ENCODE measurements at places on chromosomes 5 and 9. TPM values are rescaled to one million over a fixed set of nuclear protein-coding genes. Genes with fewer than 3 reads are reported as not detected.

DNA sequence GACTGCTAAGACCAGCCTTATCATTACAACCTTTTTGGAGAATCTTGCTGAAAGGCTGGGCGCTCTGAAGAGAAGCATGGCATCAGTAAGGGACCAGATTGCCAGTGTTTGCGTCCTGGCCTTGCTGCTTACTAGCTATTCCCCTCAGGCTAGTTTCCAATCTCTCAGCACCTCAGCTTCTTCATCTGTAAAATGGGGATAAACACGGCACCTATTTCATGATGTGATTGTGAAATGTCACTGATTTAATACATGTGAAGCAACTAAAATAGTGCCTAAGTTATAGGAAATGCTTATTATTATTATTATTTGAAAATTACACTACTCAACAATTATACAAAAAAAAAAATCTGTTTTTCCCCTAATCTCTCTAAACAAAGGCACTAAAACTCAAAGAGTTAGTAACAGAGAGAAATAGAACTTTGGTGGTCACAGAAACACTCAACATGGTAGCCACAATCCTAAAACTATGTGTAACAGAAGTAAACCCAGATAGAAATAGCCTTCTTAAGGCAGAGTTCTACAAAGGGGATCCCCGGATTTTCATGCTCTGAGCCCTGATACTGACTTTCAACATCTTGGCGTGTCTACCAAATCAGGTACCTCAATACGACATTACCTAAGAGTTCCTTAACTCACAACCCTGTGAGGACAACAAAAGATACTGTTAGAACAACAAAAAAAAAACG, 62.0 kb downstream of the ENC1 start:
- peak overlapping the region; percentile 38 for H3K4me3 ChIP-seq
- H3K36me3 ChIP-seq, result no peaks in the 10 kb centered on the region
- H3K27me3 ChIP-seq, result peaks cover 18% of the 10 kb centered on the region
- peak overlapping the region; percentile 31 for H3K27ac ChIP-seq
- H3K4me1 ChIP-seq, result peaks cover 47% of the 10 kb centered on the region

DNA sequence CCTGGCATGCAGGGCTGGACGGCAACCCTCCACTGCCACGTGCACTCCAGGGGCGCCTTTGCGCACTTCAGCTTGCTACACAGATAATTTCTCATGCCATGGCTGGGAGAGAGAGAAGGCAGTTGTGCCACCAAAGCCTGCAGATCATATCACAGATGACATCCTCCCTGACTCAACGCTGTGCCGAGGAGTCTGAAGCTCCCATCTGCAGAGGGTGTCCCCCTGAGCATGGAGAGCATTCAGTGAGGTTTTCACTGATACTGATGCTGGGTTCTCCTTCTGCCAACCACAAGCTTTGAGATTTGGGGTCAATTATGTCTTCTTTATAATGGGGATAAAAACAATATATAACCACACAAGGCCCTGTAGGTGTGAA, 607.4 kb upstream of the ADAMTS16 start:
- no peak overlapping the region for H3K4me3 ChIP-seq
- no peak overlapping the region for H3K27ac ChIP-seq
- H3K27me3 ChIP-seq, result no peaks in the 10 kb centered on the region
- H3K36me3 ChIP-seq, result no peaks in the 10 kb centered on the region
- no peaks in the 10 kb centered on the region for H3K4me1 ChIP-seq

DNA sequence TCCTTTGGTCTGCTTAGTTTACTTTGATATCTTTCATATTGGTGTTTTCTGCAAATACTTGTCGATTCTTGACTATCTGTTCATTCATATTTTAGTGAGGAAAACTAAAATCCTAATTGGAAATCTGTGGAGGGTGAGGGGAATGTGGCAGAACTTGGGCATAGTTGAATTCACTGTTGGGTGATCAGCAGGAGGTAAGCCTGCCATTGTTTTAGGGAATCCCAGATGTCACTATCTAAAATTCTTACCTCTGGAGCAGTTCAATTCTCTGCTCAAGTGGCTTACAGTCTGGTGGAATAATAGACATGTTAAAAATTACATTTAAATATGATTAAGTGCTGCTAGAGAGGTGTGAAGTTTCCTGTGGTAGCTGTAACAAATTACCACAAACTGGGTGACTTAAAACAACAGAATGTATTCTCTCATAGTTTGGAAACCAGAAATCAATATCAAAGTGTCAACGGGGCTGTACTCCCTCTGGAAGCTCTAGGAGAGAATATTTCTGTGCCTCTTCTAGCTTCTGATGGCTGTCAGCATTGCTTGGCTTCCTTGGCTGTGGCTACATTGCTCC, 90.3 kb upstream of the GCNT4 start:
- H3K4me1 ChIP-seq, result no peaks in the 10 kb centered on the region
- H3K27me3 ChIP-seq, result no peaks in the 10 kb centered on the region
- no peaks in the 10 kb centered on the region for H3K36me3 ChIP-seq
- no peak overlapping the region for H3K4me3 ChIP-seq
- DNase-seq, result no peak
- no peak overlapping the region for H3K27ac ChIP-seq

Gene TPPP
- total RNA-seq, result 0.15 TPM

DNA sequence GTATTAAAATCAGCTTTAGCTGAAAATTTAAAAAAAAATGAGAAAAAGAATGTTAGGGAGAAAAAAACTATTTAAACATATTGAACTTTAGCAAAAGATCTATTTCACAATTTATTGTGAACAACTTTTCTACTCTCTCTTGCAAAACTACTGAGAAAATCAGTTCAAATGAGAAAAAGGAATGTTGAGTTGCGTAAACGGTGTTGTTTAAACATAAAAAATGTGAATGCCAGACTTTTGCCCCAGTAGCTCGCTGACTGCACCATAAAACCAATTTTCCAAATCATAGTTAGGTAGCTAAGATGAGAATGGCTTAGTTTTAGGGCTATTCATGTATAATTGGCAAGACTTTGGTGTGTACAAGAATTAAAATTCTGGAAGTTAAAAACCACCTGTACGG, 13.4 kb upstream of the RAD23B start:
- DNase-seq, result no peak
- H3K36me3 ChIP-seq, result no peaks in the 10 kb centered on the region
- peaks cover 2% of the 10 kb centered on the region for H3K4me1 ChIP-seq
- H3K27ac ChIP-seq, result no peak overlapping the region
- H3K4me3 ChIP-seq, result no peak overlapping the region

Gene KLF4
- total RNA-seq, result 0.35 TPM

GRCh38 chr9:126014726-126015125, 267.6 kb downstream of the PBX3 start:
- H3K27ac ChIP-seq, result no peak overlapping the region
- no peak for DNase-seq

DNA sequence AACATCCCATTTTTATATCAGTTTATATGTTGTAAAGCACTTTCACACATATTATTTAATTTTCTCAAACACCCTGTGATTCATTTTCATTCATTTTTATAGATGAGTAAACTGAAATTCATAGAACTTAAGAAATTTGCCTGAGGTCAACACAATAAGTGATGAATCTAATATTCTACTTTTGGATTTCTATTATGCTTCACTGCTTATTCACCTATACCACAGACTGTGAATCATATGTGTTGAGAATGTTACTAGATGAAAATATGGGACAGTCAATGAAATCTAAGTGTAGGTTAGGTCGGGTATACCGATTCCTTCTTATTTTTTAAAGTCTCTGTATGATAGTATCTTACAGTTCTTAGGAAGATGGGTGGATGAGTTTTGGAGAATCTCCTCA, 24.8 kb downstream of the CDC37L1 start:
- H3K4me3 ChIP-seq, result no peak overlapping the region
- H3K27me3 ChIP-seq, result no peaks in the 10 kb centered on the region
- no peak overlapping the region for H3K27ac ChIP-seq

- H3K36me3 ChIP-seq, result peaks cover 2% of the 10 kb centered on the region
- H3K4me1 ChIP-seq, result peaks cover 5% of the 10 kb centered on the region
- DNase-seq, result no peak
Observed at GRCh38 chr5:171306781-171307591, 2.1 kb upstream of the TLX3 start.

GRCh38 chr5:76688212-76688611, 27.7 kb upstream of the F2R start:
- no peaks in the 10 kb centered on the region for H3K27me3 ChIP-seq
- H3K4me3 ChIP-seq, result no peak overlapping the region
- H3K36me3 ChIP-seq, result peaks cover 83% of the 10 kb centered on the region
- H3K27ac ChIP-seq, result no peak overlapping the region

- H3K4me3 ChIP-seq, result no peak overlapping the region
- no peak for DNase-seq
- no peaks in the 10 kb centered on the region for H3K36me3 ChIP-seq
- no peaks in the 10 kb centered on the region for H3K4me1 ChIP-seq
- H3K27me3 ChIP-seq, result peaks cover 5% of the 10 kb centered on the region
- H3K27ac ChIP-seq, result no peak overlapping the region
Observed at GRCh38 chr5:132354381-132355139, 14.9 kb upstream of the SLC22A5 start.

DNA sequence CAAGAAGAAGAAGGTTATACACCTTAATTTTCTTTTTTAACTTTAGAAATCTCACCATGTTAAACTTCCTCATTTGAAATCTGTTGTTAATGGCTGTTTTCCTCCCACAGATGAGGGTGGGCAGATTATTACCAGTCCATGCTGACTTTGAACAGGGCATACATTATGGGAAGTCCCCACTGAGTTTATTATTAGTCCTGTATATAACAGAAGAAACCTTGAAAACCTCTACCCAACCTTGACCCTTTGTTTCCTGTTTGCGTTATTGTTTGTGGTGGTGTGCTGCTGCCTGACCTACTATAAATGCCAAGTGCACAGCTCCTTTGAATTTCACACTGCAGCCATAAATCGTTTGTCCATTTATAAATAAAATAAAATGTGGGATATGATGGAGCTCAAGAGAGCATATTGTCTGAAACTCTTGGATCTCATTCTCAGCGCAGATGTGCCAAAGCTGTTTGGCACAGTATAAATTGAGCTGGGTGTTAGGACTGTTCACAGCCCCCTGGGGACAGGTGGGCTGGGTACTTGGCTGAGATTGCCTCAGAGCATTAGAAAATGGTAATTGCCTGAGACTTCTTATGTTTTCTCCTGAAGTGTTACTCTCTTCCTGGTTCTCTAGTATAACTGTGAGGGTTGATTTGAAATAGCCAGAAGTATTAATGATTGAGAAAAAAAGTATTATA, 139.6 kb downstream of the SPATA31D1 start:
- H3K27ac ChIP-seq, result no peak overlapping the region
- no peaks in the 10 kb centered on the region for H3K4me1 ChIP-seq
- H3K36me3 ChIP-seq, result no peaks in the 10 kb centered on the region
- H3K4me3 ChIP-seq, result no peak overlapping the region
- DNase-seq, result no peak

GRCh38 chr5:123429221-123429954, 6.2 kb upstream of the CEP120 start:
- no peaks in the 10 kb centered on the region for H3K36me3 ChIP-seq
- H3K27ac ChIP-seq, result no peak overlapping the region
- H3K4me3 ChIP-seq, result no peak overlapping the region
- H3K27me3 ChIP-seq, result peaks cover 2% of the 10 kb centered on the region

GRCh38 chr9:69171049-69171448, 3.0 kb upstream of the TJP2 start:
- H3K27ac ChIP-seq, result no peak overlapping the region
- peaks cover 2% of the 10 kb centered on the region for H3K36me3 ChIP-seq
- no peak overlapping the region for H3K4me3 ChIP-seq
- peaks cover 54% of the 10 kb centered on the region for H3K4me1 ChIP-seq
- H3K27me3 ChIP-seq, result peaks cover 12% of the 10 kb centered on the region

- H3K4me3 ChIP-seq, result no peak overlapping the region
- DNase-seq, result no peak
- no peaks in the 10 kb centered on the region for H3K4me1 ChIP-seq
Observed at GRCh38 chr5:126899476-126899875, 122.5 kb downstream of the LMNB1 start.

- no peaks in the 10 kb centered on the region for H3K4me1 ChIP-seq
- no peaks in the 10 kb centered on the region for H3K27me3 ChIP-seq
- no peak overlapping the region for H3K27ac ChIP-seq
- no peak for DNase-seq
- H3K36me3 ChIP-seq, result no peaks in the 10 kb centered on the region
Observed at GRCh38 chr5:21237461-21237860, 1249.5 kb upstream of the CDH18 start.

DNA sequence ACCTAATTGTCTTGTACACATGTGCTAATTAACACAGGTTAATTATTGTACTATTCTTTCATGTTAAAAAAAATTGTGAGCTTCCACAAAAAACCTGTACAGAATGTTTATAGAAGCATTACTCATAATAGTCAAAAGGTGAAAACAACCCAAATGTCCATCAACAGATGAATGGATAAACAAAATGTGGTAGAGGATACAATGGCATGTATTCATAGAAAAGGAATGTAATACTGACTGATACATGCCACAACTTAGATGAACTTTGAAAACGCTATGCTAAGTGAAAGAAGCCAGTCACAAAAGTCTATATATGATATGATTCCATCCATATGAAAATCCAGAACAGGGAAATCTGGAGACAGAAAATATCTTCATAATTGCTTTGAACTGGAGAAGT, 25.6 kb downstream of the RRAGA start:
- no peaks in the 10 kb centered on the region for H3K27me3 ChIP-seq
- no peak overlapping the region for H3K27ac ChIP-seq
- no peak for DNase-seq

DNA sequence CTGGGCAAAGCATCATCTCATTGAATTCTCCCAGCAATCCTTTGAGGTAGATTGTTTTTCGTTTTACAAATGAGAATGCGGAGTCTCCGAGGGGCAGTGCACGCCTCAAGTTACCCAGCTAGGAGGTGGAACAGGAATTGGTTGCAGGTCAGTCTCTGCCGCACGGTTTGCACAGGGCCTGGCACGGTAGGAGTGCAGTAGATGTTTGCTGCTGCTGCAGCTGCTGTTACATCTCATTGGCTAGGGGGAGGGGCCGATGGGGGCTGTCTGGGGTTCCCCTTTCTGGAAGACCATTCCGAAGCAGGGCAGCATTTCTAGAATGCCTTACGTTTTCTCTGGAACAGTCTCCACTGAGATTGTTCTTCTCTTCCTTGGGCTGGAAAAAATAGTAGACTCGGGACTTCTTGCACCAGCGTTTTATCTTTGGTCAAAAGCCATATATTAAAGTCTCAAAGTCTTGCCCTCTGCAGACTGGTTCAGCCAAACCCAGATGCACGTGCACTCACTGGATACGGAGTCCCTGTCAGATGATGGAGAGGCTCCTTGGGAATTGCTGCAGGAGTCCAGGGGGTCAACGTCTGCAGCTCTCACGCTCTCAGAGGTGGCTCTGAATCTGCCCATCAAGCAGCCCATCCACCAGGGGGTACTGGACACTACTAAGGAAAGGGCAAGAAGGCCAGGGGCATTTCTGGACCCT, 1.2 kb downstream of the USP20 start:
- H3K36me3 ChIP-seq, result peaks cover 55% of the 10 kb centered on the region
- peak overlapping the region; percentile 86 for H3K27ac ChIP-seq
- no peaks in the 10 kb centered on the region for H3K27me3 ChIP-seq
- peak overlapping the region; percentile 99 for H3K4me3 ChIP-seq

Gene RNF38
- total RNA-seq, result 42.1 TPM

DNA sequence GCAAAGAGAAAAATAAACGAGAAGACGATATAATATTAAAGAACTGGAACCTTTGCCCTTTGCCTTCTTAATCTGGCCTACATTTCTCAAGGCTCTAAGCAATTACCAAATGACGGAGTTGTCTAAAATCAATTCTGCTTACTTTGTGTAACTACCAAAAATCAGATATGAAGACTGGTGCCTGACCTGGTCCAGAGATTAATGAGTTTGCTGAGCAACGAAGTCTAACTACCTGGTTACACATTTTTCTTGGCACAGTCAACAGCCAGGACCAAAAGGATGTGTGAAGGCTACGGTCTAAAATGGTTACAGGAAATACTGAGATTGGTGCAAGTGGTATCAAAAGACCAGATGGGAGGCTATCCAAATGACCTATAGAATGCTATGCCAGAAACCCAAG, 17.8 kb upstream of the IFNE start:
- no peak overlapping the region for H3K4me3 ChIP-seq
- no peaks in the 10 kb centered on the region for H3K36me3 ChIP-seq
- H3K27ac ChIP-seq, result no peak overlapping the region
- no peak for DNase-seq
- H3K4me1 ChIP-seq, result no peaks in the 10 kb centered on the region
- H3K27me3 ChIP-seq, result no peaks in the 10 kb centered on the region

Data from activated CD4-positive, alpha-beta memory T cell treated with anti-CD3 and anti-CD28 coated beads, Interleukin-2, amount 10 ng/mL, durations not matched to agents 7 days and 5 days (primary cell).